Immature natural killer cell (primary cell): ENCODE measurements at places on chromosomes 12 and 14.
A peak's percentile ranks its signal among the peaks of the same experiment; 100 is the strongest.

DNA sequence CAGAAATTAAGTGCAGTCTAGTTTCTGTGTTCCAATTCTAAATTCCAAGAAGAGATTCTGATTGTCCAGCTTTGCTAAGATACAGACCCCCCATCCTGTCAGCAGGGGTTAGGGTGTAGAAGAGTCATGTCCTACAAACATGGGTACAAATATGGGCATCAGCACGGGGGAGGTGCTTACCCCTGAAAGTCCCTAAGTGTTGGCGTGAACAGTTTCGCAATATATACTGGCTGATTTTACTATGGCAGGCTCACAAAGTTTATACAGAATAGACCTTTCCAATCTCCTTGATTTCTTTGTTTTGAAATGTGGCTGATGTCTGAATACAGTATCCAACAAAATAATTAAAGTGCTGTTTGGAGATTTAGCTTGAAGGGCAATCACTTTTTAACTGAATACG, 71.6 kb upstream of the PPM1H start:
- no peak overlapping the region for H3K27ac ChIP-seq
- H3K27me3 ChIP-seq: no peaks in the 10 kb centered on the region
- H3K4me3 ChIP-seq: no peak overlapping the region
- DNase-seq: no peak
- H3K4me1 ChIP-seq: no peaks in the 10 kb centered on the region
- H3K36me3 ChIP-seq: no peaks in the 10 kb centered on the region

DNA sequence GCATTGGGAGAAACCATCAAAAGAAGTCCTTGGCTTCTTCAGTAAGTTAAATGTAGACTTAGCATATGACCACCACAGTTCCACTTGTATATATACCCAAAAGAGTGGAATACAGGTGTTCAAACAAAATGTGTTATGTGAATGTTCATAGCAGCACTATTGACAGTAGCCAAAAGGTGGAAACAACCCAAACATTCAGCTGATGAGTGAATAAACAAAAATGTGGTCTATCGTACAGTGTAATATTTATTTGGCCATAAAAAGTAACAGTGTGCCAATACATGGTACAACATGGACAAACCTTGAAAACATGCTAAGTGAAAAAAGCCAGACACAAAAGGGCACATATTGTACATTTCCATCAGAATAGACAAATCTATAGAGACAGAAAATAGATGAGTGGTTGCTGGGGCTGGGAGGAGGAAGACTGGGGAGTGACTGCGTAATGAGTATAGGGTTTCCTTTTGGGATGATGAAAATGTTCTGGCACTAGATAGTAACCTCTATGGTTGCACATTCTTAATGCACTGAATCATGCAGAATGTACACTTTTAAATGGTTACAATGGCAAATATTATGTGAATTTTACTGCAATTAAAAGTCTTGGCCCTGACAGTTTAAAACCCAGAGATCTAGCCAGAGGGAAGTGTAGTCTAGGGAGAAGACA, 5.5 kb downstream of the ERP29 start:
- peaks cover 53% of the 10 kb centered on the region for H3K4me1 ChIP-seq
- no peak overlapping the region for H3K4me3 ChIP-seq
- H3K27ac ChIP-seq: peak overlapping the region; percentile 1

GRCh38 chr12:114018669-114019068, 52.5 kb upstream of the RBM19 start:
- no peaks in the 10 kb centered on the region for H3K36me3 ChIP-seq
- H3K4me1 ChIP-seq: no peaks in the 10 kb centered on the region
- peaks cover 5% of the 10 kb centered on the region for H3K27me3 ChIP-seq
- no peak for DNase-seq
- H3K27ac ChIP-seq: no peak overlapping the region
- no peak overlapping the region for H3K4me3 ChIP-seq

- H3K4me3 ChIP-seq: no peak overlapping the region
- H3K36me3 ChIP-seq: peaks cover 51% of the 10 kb centered on the region
- H3K27me3 ChIP-seq: peaks cover 2% of the 10 kb centered on the region
- H3K27ac ChIP-seq: no peak overlapping the region
- H3K4me1 ChIP-seq: no peaks in the 10 kb centered on the region
Observed at GRCh38 chr12:45388545-45388944, 172.7 kb downstream of the ANO6 start.

DNA sequence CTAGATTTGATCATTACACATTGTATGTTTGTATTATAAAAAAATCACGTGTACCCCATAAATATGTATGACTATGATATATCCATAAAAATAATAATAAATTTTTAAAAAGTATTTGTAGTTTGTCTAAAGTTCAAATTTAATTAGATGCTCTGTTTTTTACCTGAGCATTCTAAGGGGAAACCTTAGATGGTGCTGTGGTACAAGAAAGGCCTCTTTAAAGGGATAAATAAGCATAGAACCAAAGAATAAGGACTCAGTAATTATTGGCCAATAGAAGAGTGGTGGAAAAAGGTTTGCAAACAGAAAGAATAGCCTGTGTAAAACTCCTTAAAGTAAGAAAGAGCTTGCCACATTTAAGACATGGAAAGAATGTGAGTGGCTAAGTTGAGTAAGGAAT, 580.1 kb upstream of the SEL1L start:
- no peaks in the 10 kb centered on the region for H3K27me3 ChIP-seq
- no peak for DNase-seq
- H3K36me3 ChIP-seq: no peaks in the 10 kb centered on the region
- H3K27ac ChIP-seq: no peak overlapping the region
- H3K4me1 ChIP-seq: no peaks in the 10 kb centered on the region

GRCh38 chr14:98614741-98615140, 657.3 kb downstream of the BCL11B start:
- DNase-seq: no peak
- H3K4me3 ChIP-seq: no peak overlapping the region
- no peaks in the 10 kb centered on the region for H3K4me1 ChIP-seq
- H3K36me3 ChIP-seq: no peaks in the 10 kb centered on the region
- no peaks in the 10 kb centered on the region for H3K27me3 ChIP-seq

DNA sequence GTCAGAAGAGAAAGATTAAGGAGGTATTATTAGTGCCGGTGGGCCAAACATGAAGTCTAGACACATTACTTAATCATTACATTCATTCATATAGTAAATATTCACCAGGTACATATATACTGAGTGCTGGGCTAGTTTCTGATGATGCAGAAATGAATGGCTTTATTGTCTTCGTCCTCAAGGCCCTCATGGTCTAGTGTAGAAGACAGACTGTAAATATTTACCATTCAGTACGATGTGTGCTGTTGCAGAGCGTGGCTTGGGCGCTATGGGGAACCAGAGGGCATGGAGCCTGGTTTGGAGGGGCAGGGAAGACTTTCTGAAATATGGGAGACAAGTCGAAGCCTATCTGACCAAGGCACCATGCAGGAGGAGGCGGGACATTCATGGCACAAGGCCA, 37.0 kb upstream of the TCL1B start:
- H3K27me3 ChIP-seq: no peaks in the 10 kb centered on the region
- no peak overlapping the region for H3K27ac ChIP-seq
- H3K4me1 ChIP-seq: no peaks in the 10 kb centered on the region

- no peaks in the 10 kb centered on the region for H3K4me1 ChIP-seq
- peaks cover 5% of the 10 kb centered on the region for H3K36me3 ChIP-seq
- H3K4me3 ChIP-seq: no peak overlapping the region
Observed at GRCh38 chr14:26867171-26867757, 269.4 kb upstream of the NOVA1 start.

DNA sequence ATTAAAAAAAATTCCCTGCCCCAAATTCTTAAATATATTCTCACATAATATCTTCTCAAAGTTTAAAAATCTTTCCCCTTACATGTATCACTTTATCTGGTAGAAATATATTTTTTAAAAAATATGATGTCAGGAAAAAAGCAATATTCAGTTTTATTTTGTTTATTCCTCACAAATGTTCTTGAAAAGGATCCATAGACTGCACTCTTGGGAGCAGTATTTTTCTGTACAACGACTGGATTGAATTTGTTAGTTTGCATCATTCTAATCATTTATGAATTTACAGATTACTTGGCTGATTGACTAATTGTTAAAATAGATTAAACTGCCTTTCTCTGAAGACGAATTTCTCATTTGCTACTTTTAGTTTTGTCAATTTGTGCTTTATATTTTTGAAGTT, 468.1 kb upstream of the NOVA1 start:
- H3K27me3 ChIP-seq: no peaks in the 10 kb centered on the region
- no peaks in the 10 kb centered on the region for H3K4me1 ChIP-seq
- no peak overlapping the region for H3K4me3 ChIP-seq
- DNase-seq: no peak
- H3K27ac ChIP-seq: no peak overlapping the region

GRCh38 chr12:53938326-53939140, at the start of gene HOXC13:
HOXC13 (plus strand) TSS chr12:53938831; CDS start chr12:53938907, 76 bp downstream.
- no peaks in the 10 kb centered on the region for H3K36me3 ChIP-seq
- H3K27me3 ChIP-seq: peaks cover 33% of the 10 kb centered on the region
- peak within 1 kb of the TSS; percentile 12 for H3K4me3 ChIP-seq

DNA sequence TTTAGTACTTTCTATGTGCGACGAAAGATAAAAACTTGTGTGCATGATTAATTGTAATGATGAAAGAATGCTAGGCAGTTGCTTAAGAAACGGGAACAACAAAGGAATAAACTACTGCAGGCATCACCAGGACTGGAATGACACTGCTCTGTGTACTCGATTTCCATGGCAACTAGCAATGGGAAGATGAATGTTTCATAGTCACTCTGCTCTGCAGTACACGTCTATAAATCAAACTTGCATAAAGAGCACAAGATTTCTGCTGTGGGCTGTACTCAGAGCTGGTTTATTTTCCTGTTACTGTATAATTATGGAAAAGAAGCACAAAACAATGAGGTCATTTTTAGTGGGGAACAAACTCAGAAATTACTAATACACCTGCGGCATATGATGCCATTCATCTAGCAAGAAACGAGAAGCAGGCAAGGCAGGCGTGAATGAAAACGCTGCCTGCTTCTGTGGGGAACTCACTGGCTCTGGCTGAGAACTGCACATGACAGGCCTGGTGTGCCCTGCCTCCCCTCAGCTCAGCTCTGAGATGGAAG, 41.8 kb downstream of the EFCAB11 start:
- DNase-seq: no peak
- H3K36me3 ChIP-seq: no peaks in the 10 kb centered on the region
- H3K4me3 ChIP-seq: no peak overlapping the region
- no peak overlapping the region for H3K27ac ChIP-seq
- H3K4me1 ChIP-seq: no peaks in the 10 kb centered on the region

DNA sequence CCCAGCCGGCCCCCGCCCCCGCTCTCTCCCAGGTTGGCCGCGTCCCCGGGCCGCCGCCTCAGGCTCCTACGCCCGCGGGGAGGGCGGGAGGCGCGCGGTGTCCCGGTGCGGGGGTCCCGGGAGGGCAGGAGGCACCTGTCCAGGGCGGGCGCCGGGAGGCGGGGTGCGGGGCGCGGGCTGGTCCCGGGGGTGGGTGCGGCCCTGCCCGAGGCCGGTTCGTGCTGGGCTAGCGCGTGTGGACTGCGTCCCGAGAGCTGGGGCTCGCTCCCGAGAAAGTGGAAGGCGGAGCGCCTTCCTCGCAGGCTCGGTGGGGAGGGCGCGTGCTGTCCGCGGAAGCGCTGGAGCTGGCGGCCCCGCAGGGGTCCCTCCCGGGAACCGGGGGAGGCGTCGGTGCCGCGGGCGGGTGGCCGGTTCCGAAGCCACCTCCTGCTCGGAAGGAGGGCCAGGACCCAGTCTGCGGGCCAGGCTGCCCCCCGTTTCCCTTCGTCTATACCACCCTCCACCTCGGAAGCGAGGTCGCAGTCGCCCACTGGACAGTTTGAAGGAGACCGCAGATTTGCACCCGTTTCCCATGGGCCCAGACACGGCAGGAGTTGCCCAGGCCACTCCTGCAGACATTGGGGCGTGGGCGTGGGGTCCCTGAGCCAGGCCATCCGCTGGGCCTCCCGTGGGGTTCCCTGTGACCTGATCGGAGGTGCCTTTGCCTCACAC, 636 bp downstream of the ZFYVE21 start:
- H3K4me3 ChIP-seq: peak overlapping the region; percentile 71
- DNase-seq: peak; percentile 12
- H3K4me1 ChIP-seq: peaks cover 26% of the 10 kb centered on the region
- no peak overlapping the region for H3K27ac ChIP-seq
